ENCODE measurements at places on chromosomes 7 and 10.

DNA sequence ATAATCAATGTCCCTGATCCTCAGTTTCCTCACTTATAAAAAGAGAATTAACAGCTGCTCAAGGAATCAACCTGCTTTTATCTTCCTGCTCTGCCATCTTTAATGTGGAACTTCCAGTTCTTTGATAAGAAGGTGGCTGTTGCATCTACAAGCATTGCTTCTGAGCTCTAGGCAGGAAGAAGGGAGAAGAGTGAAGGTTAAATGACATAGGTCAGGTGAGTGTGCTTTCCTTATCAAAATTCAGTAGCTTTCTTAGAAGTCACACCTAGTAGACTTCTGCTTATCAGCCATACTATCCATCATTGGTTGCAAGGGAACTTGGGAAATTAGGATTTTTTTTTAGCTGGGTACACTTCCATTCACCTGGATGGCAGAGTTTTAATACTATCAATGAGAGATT is 24.0 kb upstream of the KIF20B start:
- DNase-seq: no peak

- no peak for DNase-seq
Observed at GRCh38 chr7:3721422-3721821, 420.4 kb downstream of the SDK1 start.

DNA sequence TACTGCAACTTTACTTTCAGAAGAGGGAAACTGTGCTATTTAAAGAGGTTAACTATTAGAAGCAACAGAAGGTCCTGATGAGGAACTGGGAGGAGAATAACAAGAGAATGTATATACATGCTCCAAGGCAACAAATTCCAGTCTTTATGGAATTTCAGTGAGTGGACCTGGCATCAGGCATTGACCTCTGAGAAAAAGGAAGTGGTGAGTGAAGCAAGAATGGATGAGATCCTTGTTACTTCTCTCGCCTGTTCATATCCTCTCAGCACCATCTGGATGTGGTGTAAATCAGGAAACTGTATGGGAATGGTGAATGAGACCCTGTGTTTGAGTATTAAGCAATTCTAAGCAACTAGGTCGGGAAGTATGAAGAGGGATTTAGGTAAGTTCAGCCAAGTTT is 30.3 kb upstream of the KBTBD2 start:
- no peak for DNase-seq

DNA sequence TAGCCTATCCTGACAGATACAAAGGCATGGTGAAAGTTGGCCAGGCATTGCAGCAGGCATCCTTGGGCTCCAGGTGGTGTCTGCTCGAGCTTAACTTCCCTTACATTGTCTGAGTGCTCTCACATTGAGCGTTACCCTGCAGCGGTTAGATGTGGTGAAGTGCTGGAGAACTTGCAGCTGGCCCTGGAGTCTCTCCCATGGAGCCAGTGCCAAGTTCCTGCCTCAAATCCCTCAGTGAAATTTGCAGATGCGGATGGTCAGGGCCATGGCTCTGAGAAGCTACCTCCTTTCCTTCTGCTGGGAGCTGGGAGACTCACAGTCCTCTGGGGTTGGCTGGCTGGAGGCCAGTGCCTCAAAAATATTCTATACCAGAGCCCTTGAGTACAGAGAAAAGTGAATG is 3.3 kb upstream of the ZNF746 start:
- no peak for DNase-seq

DNA sequence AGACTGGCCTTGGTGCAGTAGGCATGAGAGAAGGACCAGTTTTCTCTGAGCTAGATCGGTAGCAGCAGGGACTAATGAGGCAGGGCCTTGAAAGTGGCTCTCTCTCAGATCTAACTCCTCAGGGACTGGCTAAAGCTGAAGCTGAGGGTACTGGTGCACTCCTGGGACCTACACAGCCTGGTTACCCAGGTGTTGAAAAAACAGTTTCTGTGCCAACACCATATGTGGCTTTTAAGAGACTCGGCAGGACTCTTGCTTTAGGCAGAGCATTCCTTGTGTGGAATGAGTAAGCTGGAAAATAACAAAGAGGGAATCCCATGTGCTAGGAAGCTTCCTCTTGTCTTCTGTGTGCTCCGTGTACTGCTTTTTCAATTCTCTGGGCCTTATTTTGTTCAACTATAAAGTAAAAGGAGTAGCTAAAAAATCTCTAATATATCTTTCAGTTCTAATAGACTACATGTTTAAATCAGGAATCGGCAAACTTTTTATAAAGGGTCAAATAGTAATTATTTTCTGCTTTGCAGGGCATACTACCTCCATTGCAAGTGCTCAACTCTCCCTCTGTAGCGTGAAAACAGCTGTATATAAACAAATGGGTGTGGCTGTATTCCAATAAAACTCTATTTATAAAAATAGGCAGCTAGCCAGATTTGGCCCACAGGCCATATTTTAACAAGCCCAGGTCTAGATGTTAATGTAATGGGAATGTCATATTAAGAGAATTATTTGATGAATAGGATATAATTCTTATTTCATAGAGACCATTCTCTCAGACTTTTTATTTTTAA is 186.1 kb upstream of the KAT6B start:
- no peak for DNase-seq

GRCh38 chr7:36970551-36971514 is 246.5 kb upstream of the AOAH start:
- DNase-seq: no peak

GRCh38 chr7:111955616-111956015 is 250.6 kb downstream of the DOCK4 start:
- no peak for DNase-seq

DNA sequence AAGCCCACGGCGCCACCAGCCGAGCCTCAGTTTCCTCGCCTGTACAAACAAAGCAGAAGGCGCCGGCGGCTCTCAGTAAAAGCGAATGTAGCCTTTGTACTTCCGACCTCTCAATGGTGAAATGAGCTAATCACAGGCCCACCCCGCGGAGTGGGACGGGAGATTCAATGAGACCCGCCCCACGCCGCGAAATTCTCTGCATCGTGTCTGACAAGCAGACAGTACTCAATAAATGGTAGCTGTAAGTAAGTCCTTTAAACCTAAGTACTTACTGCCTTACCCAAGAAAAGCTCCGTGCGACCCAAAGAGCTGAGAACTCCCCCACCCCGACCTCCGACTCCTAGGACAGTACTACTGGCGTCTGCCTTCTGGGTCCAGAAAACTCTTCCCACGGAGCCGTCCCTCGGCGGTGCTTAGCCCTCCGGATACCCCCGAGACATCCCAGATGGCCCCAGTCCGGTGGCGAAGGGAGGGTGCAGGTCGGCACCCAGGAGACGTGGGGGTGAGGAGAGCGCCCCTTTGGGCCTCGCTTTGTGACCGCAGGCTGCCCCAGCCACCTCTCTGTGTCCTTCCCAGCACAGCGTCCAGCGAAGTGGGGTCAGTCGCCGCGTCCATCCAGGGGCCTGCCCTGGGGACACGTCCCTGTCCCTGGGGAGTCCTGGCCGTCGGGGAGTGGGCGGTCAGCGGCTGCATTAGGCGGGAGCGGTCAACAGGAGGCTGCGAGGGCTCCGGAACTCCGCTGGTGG is 972 bp upstream of the CXCL12 start:
- no peak for DNase-seq

GRCh38 chr7:18698258-18698734 is 202.7 kb downstream of the HDAC9 start:
- no peak for DNase-seq

DNA sequence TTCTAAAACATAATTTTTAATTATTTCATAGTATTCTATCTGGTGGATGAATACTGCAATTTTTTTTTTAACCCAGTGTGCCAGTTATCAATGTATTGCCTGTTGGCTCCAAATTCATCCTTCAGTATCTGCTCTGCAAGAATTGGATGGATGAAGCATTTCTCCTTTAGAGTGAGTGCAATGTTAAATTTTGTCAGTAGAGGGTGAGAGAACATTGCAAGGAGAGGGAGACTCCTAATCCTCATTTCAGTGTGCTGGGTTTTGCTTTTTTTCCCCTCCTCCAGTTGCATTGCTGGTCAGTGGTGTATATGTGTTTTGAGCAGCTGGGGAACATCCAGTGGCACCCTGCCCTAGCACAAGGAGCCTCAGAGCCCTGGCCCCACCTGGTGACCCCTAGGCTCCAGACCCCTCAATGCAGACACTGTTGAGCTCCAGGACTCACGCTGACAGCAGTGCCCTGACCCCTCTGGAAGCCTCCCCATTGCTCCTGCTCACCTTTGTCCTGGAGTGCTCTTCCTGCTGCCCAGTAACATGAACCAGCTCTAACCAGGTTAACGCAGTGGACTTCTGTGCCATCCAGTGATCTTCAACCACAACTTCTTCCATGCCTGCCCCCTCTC is 199.4 kb downstream of the USP6NL start:
- DNase-seq: no peak

GRCh38 chr7:123865517-123866117 is 20.6 kb downstream of the HYAL4 start:
- no peak for DNase-seq

DNA sequence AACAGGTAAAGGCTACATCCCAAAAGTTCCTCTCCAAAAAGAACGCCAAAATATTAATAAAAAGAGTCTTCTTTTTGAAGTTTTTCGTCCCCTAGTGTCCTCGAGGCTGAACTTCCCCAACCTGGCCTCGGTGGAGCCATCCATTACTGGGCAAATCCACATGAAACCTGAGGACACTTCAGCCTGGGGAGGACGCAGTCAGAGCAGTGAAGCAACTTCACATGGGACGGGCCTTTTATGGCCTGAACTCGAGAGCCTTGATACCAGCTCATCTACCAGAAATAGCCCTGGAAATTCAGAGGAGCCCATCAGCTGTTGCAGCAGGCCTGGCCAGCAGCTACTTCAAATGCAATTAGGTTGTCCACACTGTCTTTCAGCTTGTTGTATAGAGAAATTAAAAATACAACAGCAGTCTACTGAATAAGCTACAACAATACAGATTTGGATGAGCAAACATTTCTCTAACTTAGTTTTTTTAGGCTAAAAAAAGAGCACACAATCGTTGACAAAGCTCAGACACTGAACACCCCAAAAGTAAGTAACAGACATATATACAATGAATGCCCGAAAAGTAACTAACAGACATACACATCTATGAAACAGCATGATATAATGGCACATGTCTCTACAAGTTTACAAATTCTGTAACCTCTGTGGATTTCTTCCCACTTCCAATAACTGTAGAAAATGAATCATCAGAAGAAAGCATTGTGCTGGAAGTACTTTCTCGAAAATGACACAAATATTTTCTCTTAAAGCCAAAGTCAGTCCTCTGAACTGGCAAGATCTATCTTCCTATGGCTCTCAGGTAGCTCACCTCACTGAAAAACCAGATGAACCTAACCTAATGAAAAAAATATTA is at the start of gene SVIL:
TSS of gene SVIL (minus strand) at position 208 of the 862 bp plus-strand sequence. CDS start 79,913 bp downstream, outside the sequence.
- no peak for DNase-seq

- no peak for DNase-seq
Observed at GRCh38 chr7:45324683-45325237, 167.2 kb downstream of the RAMP3 start.

DNA sequence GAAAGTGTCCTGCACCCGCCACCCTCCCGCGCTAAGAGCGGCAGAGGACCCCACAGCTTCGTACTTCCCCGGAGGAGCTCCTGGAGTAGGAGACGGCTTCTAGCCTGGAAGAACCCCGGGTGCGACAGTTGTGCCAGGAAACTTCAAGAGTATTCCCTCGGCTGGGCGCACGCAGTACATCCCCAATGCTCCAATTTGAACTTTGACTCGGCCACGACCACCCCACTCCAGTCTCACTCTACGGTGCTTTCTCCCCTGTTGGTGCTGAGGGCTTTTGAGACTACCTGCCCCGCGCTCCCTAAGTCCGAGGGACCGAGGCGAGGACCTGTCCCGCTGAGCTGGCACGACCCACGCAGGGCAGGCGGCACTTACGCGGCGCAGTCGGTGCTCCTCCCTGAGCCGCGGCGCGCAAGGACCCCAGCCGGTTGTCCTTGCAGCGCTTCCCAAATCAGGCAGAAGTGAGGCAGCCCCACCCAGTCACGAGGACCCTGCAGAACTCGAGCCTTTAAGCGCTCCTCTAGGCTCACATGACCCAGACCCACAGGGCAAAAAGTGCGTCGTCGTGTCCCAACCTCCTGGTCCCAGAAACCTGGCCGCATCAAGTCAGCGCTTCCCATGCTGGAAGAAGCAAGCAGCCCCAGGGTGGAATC is at the start of gene CPVL:
TSS of gene CPVL (minus strand) at position 481 of the 650 bp plus-strand sequence. CDS start 25,476 bp downstream, outside the sequence.
- DNase-seq: no peak

DNA sequence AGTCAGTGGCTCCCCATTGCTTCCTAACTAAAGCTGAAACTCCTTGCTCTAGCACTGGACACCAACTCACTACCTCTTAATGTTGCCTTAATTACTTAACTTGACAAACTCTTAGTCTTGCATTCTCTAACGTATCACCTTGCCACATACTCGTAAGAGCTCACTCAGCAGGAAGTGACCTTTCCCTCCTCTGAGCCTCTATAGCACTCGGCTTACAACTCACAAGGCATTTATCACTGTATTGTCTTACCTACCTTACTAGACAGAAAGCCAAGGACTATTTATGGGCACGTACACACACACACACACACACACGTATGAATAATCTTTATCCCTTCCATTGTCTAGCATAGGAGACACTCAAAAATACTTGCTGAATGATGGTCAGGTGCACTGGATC is 21.2 kb downstream of the CEP41 start:
- DNase-seq: no peak

DNA sequence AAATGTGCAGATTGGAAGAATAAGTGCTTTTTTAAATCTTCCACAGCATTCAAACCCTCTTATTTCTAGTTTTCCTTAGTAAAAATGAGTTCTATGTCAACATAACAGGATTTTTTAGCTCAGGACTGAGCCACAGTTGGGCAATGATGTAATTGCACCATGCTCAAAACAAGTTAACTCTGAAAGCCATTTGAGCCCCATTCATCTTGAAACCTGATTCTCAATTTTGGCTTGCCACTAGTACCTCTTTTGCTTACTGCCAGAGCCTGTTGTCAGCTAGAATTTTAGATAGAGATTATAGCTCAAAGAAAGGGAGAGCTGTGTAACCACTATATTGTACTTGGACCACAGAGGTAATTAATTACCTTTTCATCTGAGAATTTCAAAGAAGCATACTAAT is 1028.5 kb upstream of the PHF14 start:
- DNase-seq: no peak

GRCh38 chr7:41005374-41005901 is 697.5 kb downstream of the INHBA start:
- DNase-seq: no peak

DNA sequence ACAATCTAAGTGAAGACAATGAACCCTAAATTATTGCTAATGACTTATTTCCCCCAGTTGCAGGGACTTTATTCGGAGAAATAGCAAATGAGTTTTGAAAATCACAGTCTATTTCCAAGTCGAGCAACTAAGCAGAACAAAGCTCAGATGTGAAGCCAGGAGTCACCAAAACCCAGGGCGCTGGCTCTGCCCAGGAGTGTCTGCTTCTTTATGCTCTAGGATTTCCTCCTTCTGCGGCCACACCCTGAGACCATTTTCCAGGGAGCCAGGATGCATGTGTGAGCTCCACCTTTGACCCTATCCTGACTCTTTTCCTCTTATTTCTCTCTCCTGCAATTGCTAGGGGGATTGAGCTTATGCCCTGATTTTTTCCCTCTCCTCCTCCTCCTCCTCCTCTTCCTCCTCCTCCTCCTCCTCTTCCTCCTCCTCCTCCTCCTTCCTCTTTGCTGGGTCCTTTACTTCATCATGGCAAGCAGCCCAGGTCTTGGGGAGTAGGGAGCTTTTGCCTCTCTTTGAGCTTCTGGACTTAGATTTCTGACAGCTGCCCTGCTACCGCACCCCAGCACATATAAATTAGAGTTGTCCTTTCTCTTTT is 234.4 kb downstream of the ARL4A start:
- no peak for DNase-seq
